Activated CD4-positive, alpha-beta memory T cell treated with anti-CD3 and anti-CD28 coated beads, Interleukin-2, amount 10 ng/mL, durations not matched to agents 7 days and 5 days (primary cell): ENCODE measurements at places on chromosomes 4 and X.

DNA sequence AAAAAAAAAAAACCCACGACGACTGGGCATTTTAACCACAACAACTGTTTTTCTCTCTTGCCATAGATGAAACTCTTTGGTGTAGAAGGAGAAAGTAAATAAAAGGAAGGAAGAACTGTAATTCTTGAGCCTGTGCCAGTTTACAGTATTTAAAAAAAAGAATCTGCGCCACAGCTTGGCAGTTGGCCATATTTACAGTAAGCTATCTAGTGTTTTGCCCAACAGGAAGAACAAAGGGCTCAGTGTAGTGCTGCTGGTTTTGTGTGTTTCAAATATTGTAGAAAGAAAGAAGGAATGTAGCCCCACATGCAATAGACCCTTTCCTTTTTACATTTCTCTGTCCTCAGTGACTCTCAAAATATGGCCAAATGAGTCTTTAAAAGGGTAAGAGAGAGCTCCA lies 66.1 kb downstream of the NR3C2 start:
- DNase-seq = no peak

GRCh38 chrX:20906571-20906970 lies 467.6 kb upstream of the CNKSR2 start:
- no peak for DNase-seq

GRCh38 chr4:95472534-95472933 lies 76.2 kb downstream of the UNC5C start:
- DNase-seq = no peak

- no peak for DNase-seq
Observed at GRCh38 chr4:122747883-122748282, 15.4 kb downstream of the BBS12 start.

DNA sequence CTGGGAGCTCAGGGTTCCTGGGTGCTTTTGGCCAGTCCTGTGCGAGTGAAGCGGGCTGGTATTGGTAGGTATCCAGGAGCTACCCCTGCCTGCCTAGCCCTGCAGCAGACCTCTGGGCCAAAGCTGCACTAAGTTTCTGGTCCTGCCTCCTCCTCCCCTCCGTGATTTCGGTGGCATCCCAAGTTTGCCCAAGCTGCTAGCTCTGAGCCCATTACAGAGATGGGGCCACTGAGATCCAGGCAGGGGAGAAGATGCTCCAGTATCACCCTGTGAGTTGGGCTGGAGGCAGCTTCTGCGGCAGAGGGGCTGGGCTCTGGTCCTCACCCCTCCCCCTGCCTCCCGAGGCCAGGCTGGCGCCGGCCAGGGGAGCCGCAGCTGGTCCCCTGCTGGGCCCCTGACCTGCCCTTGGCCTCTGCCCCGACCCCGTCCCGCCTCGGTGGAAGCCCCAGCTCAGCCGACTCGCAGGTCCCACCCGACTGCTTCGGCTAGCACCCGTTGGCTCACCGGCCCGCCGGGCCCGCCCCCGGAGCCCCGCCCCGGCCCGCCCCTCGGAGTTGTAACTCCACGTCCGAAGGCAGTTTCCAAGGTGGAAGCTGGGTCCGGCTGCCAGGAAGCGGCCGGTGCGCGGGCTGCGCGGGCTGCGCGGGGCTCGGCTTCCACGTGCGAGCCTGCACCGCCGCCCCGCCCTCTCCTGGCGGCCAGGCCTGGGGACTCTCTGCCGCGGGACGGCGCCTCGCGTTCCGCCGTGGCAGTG lies at the start of gene DUSP9:
DUSP9 (plus strand) TSS at position 584 of the 754 bp plus-strand sequence. CDS start 751 bp downstream, outside the sequence.
- no peak for DNase-seq

GRCh38 chrX:44344194-44344593 lies 722 bp upstream of the EFHC2 start:
- DNase-seq = peak; percentile 75

- no peak for DNase-seq
Observed at GRCh38 chrX:69932323-69932722, 117.4 kb downstream of the AWAT2 start.

- DNase-seq = no peak
Observed at GRCh38 chrX:45137531-45137930, 63.1 kb downstream of the DIPK2B start.

DNA sequence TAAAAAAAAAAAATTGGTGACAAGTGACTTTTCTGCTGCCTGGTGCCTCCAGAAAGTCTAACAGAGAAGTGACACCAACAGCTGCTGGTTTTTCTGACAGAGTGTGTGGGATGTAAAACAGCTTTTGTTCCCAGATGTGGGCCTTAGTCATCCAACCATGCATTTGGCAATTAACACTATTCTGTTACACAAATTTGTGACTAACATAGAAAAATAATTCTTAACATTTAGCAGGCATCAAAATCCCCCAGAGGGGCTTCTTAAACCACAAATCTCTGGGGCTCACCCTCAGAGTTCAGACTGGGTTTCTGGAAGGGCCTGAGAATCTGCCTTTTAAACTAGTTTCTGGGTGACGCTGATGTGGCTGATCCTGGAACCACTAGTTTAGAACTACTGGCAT lies 100.5 kb upstream of the PCDH7 start:
- no peak for DNase-seq

DNA sequence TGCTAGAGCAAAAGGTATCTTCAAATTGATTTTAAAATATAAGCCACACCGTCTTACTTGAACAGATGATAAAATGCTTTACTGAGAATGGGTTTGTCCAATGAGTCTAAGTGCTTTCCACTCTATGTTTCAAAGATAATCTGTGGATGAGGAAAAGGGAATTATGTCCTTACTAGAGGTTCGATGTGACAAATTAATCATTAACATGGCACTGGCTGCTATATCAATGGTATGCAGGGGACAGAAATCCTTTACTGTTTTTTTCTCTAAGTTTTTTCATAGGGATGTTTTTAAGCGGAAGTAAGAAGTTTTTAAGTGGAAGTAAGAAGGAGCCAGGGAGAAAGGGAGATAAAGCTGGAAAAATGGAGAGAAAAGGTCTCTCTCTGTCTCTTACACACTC lies 38.0 kb downstream of the MID1IP1 start:
- DNase-seq = no peak

DNA sequence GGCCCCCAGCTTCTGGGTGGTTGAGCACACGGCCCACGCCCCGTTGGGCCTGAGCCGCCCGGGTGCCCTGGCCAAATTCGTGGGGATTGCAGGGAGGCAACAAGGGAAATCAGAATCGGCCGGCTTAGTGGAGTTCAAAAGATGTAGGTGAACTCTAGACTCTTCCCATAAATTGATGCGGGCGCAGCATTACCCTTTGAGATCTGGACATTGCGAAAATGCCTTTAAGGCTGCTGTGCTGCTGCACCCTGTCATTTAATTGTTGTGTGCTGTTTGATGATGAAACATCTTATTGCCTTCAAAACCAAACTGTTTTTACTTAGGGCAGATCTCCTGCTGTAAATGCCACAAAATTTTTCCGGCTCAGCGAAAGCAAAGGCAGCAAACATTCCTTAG lies 409 bp upstream of the MPP1 start:
- DNase-seq = no peak

- DNase-seq = no peak
Observed at GRCh38 chr4:75557696-75558095, 1.8 kb downstream of the ODAPH start.

DNA sequence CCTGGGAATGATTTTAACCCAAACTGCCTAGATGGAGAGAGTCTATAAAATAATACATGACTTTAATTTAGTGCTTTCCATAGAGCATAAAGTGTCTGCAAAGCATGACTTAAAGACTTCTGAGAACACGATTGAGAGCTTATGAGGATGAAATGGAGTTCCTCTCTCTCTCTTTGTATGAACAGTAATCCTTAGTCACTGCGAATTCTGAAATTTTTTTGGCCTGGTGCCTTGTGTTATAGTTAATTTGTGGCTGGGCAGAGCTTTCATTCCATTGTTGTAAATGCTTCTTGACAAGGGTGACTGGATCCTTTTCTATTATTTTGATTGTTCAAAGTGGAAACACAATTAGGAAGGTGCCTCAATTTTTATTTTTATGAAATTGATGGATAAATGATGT lies 179.5 kb downstream of the CEP135 start:
- DNase-seq = no peak

- no peak for DNase-seq
Observed at GRCh38 chrX:29691044-29691443, 524.3 kb upstream of the MAGEB2 start.

- no peak for DNase-seq
Observed at GRCh38 chr4:173917255-173917960, 366.1 kb downstream of the FBXO8 start.

DNA sequence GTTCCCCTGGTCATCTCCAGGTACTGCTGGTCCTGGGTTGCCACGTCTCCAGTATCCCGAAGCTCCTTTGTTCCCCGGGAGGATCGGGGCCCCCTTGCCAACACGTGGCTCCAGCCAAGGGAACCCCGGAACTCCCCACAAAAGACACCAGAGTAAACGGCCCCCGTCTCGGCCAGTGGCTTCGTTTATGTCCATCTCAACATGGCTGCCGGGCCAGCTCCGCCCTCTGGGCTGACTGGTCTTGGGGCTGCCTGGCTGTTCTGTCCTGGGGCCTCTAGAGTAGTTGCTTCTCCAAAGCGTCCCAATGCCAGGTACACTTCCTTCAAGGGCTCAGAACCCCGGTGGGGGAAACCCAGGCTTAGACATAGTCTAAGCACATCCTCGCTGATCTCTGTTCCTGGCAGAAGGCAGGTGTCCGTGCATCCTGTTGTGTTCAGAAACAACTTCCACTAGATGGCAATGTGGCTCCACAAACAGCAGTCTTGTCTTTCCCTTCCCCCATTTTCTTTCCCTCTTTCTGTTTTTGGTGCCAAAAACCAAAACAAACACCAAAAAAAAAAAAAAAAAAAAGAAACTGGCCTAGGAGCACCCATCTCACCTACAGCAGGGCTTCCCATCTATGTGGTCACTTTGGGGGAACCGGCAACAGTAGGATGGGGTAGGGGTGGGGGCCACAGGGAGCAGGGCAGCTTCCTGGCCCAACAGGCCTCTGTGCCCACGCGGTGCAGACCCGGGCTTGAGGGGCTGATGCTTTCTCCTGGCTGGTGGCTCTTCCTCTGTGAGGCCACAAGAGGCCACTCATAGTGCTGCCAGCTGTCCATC lies 35.3 kb downstream of the NBDY start:
- DNase-seq = peak; percentile 76
